Aortic smooth muscle cell (primary cell): ENCODE measurements at places on chromosomes 13 and 19. TPM values are rescaled to one million over a fixed set of nuclear protein-coding genes. Genes with fewer than 3 reads are reported as not detected.

The MISP gene
- under 0.01 TPM in 1 of 2 replicates, not detected in the other for total RNA-seq

The ZNF681 gene
- 0.31 and 0.53 TPM in 2 replicates for total RNA-seq

The GARIN5A gene
- 0.26 TPM in 1 of 2 replicates, not detected in the other for total RNA-seq

The ZNF541 gene
- 0.12 and 0.13 TPM in 2 replicates for total RNA-seq
